ENCODE measurements at places on chromosomes 11 and 22. TPM values are rescaled to one million over a fixed set of nuclear protein-coding genes. Genes with fewer than 3 reads are reported as not detected.

DNA sequence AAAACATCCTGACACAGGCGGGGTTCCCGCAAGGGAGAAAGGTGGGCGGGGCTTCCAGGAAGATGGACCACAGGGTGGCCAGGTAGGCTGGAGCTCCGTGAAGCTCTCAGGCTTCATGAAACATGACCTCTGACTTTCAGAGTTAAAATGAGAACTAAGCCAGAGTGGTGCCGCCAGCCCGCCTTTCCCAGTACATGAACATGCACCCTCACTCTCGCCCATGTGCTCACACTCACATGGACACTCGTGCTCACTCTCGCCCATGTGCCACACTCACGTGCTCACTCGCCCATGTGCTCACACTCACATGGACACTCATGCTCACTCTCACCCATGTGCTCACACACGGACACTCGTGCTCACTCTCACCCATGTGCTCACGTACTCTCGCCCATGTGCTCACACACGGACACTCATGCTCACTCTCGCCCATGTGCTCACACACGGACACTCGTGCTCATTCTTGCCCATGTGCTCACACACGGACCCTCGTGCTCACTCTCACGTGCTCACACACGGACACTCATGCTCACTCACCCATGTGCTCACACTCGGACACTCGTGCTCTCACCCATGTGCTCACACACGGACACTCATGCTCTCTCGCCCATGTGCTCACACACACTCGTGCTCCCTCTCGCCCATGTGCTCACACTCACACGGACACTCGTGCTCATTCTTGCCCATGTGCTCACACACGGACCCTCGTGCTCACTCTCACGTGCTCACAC lies 10.0 kb downstream of the RNH1 start:
- no peak for DNase-seq

DNA sequence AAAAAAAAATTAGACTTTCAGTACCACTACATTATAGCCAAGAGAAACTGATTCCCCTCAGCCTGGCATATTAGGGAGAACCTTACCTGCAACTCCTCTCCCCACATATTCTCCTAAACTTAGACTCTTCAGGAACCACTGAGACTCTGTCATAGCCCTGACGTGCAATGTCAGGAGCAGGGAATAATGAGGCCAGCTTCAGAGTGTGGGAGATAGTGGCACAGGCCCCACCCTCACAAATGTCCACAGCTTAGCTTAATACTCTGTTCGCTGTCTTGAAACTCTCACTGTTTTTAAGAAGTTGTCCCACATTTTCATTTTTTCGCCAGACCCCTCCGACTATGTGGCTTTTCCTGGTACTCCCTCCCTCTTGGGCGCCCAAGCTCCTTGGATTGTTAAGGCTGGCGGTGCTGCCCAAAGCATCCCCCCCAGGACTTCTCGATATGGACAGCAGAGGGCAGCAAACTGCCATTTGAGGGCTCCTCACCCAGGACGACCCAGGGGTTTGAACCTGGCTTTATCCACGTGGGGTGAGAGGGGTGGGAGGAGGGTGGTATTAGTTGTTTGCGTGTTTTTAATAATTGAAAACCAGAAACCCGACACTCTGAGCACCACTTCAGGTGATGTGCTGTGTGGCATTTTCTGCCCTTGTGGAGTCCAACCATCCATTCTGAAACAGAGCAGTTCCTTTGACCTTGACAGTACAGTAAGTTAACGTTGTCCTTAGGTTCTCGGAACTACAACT lies 45.2 kb upstream of the RASSF10 start:
- peak; percentile 60 for DNase-seq

DNA sequence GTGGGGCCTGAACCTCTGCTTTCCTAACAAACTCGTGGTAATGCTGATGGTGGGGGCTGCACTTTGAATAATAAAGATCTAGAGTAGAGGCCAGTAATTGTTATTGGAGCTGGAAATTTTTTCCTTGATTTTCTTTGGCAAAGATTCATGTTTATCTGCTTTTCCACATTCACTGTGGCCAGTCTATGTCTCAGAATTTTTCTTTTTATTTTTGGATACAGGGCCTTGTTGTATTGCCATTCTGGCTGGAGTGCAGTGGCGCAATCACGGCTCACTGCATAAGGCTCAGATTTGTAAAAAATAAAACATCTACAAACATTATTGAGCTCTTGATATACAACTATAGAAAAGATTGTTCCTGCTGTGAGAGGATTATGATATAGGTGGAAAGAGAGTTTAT lies 1.6 kb downstream of the TMEM135 start:
- DNase-seq = peak; percentile 41

Gene BSX
- not detected for total RNA-seq

Gene MUC5AC
- total RNA-seq = not detected

Gene MRPL11
- 38.0 TPM for total RNA-seq

Gene XKR3
- total RNA-seq = not detected

DNA sequence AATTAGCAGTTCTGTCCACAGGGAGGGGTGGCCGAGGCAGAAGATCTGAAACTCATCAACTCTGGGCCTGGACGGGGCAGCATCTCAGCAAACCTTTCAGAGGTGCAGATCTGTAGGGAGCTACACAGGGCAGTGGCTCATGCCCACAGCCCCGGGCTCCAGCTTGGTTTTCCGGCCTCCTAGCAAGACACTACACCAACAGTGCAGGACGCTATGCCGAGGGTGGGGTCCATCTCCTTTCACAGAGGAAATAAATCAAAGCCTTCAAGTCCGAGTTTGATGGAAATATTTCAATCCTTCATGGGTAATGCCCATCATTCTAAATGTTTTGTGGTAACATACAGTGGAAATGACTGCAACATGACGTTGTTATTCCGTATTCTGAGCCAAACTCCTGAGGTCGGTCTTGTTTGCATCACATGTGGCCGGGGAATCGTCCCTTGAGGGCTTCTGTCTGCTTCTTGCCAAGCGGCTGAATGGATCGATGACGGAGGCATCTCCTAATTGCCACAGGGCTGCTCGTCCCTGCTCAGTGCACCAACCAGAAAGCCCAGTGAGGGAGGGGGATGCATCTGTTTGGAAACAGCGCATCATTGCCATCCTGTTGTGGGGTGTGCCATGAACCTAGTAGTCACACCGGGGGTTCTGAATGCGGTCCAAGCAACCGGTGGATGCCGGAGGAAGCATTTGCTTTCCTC lies 30.0 kb downstream of the LINC01488 start:
- DNase-seq = peak; percentile 19

DNA sequence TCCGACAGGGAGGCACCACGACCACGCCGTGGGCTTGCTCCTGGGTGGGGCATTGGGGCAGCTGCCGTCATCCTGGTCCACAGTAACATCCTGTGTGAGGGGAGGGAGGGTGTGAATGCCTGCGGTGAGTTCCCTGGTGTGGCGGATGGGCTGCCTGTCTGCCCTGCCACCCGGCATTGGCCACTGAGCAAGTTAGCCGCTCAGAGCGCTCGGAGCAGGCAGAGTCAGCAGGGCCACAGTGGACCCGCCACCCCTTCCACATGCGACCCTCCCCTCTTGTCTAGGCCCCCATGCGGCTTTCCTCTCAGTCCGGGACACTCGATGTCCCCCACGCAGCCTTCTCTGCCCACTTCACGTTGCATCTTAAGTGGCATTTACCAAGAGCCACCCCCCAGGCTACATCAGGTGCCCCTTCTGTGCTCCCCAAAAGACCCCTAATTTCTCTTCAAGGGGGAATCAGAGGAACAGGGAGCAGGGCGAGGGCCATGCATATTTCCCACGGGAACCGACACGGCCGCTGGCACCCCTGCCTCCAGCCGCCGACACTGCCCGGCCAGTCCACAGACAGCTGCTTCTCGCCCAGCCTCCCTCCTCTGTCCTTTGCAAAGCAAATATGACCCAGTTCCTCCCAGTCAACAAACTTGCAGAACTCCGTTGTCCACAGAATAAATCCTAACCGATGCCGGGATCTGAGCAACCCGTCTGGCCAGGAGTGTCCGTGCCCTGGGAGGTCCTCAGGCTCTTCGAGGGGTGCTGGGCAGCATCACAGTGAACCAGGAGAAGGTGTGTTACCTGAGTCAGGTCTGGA lies 1482.1 kb downstream of the TBC1D22A start:
- no peak for DNase-seq

GRCh38 chr11:47715082-47715669 lies at the start of gene AGBL2:
Gene AGBL2, minus strand, starts transcription at chr11:47715369. Its CDS starts 719 bp downstream, at chr11:47714650.
- DNase-seq = peak; percentile 71

Gene MRE11
- 10.0 TPM for total RNA-seq

- DNase-seq = no peak
Measured at GRCh38 chr11:47928426-47928825, 51.9 kb upstream of the PTPRJ start.

Gene TRIM34
- total RNA-seq = 7.1 TPM

- DNase-seq = no peak
Measured at GRCh38 chr11:29481738-29482137, 535.1 kb downstream of the KCNA4 start.

Gene CECR2
- total RNA-seq = not detected

Gene APOBEC3B
- 2.2 TPM for total RNA-seq

Gene OR51B4
- total RNA-seq = not detected

DNA sequence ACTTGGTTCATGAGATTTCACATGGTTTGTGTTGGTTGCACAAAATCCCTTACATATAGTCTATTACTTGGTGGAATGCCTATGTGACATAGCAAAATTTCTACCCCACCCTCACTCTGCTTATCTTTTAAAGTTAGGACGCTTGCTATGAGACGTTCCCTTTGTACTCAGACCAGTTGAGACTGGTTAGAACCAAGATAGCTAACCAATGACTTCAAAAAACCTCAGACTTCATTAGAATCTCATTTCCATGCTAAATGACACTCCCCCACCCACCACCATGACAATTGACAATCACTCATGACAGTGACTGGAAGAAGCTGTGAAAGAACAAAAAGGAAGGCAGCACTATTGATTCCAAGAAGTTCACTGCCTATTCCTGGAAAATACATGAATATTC lies 313.6 kb downstream of the ETS1 start:
- no peak for DNase-seq

DNA sequence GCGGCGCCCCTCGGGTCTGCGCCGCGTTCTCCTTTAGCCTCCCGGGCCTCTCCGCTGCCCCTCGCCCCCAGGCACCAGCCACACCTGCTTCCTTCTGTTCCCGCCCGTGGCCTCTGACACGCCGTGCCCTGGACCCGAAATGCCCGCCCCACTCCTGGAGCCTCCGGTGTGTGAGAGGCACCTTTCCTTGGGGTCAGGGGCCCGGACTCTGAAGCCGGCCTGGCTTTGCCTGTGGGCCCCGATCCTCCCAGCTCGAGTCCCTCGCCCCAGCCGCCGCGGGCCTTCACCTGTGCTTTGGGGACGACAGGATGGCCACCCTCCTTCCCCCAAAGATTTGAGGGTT lies 661 bp upstream of the CDPF1 start:
- DNase-seq = no peak

DNA sequence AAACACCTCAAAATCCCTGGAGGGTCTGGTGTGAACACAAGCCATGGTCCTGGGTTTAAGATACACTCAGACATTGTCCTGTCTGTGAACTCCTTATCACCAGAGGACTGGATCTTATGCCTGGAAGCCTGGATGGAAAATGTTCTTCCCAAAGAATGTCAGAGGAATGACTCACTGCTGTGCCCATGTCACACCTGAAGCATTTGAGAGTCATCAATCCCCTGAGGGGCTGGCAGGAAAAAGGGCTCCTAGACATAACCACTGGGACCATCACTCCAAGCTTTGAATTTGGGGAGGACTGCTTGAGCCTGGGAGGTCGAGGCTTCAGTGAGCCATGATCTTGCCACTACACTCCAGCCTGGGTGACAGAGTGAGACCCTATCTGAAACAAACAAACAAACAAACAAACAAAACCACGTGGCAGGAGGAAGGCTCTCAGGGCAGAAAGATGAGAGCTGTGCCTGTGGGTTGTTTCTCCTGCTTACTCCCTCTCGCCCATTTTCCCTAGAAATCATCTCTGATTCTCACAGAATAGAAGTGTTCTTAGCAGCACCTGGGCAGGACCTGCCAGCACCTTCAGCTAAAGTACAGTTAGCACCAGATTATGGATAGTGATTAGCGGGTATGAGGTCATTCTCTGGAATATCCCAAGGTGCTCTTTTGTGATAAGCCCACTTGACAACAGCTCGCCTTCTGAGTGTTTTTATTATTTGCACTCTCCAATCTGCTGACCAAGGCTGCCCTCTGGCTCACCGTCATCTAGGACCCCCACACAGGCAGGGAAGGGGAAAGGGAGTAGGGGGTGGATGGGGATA lies 11.9 kb upstream of the PRG2 start:
- DNase-seq = no peak

GRCh38 chr22:48761546-48761945 lies 1066.1 kb downstream of the BRD1 start:
- no peak for DNase-seq

Gene FDXACB1
- 4.3 TPM for total RNA-seq
